Stomach (tissue), 19 donors: ENCODE measurements at places on chromosomes 4 and X. TPM values are rescaled to one million over a fixed set of nuclear protein-coding genes. Genes with fewer than 3 reads are reported as not detected.

The PRKG2 gene
- not detected for total RNA-seq

The CYBB gene
- total RNA-seq = 2.9 TPM

The NXF2B gene
- not detected for total RNA-seq

The RNF128 gene
- total RNA-seq = 14.1 TPM

The CLIC2 gene
- 6.7 TPM for total RNA-seq

The RIBC1 gene
- not detected for total RNA-seq

The RHOXF2 gene
- total RNA-seq = not detected

The CLDN22 gene
- total RNA-seq = not detected

The COL4A5 gene
- total RNA-seq = 99.2 TPM

The TCEAL6 gene
- total RNA-seq = not detected

The NR3C2 gene
- 18.4 TPM for total RNA-seq
